ENCODE measurements at places on chromosomes 11 and 22.

DNA sequence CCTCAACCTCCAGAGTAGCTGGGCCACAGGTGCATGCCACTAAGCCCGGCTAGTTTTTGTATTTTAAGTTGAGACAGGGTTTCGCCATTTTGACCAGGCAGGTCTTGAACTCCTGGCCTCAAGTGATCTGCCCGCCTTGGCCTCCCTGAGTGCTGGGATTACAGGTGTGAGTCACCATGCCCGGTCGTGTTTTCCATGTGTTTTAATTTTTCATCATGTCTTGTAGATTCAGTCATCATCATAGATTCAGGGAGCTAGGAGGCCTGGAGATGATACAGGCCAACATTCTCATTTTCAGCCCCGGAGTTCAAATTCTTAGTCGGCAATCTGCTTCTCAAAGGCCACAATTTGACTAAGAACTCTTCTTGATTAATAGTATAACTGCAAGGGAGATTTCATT is 73.5 kb upstream of the GRAMD1B start:
- no peak for DNase-seq

DNA sequence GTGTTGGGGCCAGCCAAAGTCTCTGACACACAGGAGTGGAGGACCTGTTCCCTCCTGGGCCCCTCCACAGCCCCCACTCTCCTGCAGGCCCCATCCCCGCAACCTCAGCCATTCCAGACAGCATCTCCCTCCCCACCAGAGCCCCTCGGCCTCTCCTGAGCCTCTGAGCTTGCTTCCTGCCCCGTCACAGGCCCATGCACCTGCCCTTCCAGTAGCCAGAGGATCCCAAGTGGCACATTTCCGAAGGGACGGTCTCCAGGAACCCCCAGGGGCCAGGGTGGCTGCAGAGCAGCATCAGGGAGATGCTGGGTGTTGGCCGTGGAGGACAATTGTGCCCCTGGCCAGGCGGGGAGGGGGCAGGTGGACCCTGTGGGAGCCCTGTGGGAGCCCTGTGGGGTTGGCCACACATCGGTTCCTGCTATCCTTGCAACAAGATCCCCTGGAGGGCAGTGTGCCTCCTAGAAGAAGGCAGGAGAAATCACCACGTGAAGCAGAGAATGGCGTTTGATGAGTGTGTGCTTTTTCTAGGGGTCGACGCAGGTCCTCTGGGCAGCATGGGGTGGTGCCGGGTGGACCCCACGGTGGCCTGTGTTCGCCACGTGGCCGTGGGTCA is 45.3 kb upstream of the PPARA start:
- DNase-seq, result no peak

- no peak for DNase-seq
Measured at GRCh38 chr11:37076866-37077265, 478.8 kb upstream of the RAG2 start.

DNA sequence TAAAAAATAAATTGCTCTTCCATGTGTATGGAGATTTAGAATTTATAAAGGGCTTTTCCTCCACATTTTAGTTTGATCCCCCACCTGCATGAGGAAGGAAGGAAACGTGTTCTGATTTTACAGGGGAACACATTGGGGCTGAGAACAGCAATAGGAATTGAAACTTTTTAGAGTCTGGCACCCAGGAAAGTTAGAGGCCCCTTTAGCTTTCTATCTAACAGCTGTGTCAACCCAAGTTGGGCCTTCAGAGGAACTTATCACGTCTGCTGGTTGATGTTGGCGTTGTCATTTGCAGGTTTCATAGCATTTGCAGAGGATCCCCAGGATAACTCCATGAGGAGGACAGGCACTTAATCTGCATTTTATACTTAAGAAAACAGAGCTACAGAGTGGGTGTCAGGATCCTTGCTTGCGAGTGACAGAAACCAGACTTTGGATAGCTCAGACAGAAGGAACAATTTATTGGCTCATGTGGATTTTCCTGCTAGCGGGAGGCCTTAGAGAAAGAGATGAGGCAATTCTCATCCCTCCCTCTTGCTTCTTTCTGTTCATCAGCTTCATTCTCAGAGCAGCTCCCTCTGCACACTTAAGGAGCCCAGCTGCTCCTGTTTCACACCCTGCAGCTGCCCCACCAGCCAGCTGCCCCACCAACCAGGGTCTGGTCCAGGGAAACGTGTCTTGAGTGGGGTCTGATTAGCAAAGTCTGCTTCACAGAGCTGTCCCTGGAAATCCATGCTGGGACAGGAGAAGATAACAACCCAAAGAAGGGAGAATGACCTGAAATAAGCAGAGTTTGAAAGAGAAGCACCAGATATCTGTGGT is 92.5 kb upstream of the OR4B1 start:
- no peak for DNase-seq

GRCh38 chr11:111663820-111664219 is 61.6 kb downstream of the SIK2 start:
- no peak for DNase-seq

GRCh38 chr11:15500643-15501042 is 385.9 kb downstream of the INSC start:
- DNase-seq, result no peak

- DNase-seq, result no peak
Measured at GRCh38 chr11:85295694-85296271, 331.4 kb downstream of the DLG2 start.

DNA sequence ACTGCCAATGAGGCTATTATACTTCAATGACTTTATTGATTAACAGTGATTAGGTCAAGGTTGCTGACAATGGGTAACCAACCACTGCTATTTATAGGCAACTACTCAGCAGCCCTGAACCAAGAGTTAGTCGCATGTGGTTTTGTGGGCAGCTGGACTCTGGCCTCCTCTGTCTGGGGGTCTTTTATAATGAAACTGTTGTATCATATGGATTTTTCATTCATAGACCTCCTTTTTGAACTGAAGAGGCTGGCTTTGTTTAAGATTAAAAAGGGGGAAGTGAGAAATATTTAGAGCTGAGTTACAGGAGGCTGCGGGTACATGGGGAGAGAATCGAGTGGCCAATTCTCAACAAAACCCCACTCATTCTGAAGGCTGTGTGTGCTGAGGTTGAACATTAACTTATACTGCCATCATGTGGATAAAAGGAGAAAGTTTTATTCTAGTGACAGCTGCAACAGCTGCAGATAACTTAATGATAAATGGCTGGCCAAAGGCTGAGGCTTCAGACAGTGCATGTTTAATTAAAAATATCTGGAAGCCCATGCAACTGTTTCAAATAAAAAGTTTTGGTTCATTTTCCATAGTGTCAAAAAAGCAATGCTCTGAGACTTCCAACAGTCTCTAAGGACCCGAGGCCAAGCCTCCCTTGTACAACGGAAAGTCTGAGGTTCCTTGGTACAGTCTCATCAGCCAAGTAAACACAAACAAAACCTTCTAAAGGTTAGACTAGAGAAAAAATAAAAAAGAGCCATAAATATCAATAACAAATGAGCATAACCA is 682.6 kb downstream of the KCNA4 start:
- DNase-seq, result no peak

DNA sequence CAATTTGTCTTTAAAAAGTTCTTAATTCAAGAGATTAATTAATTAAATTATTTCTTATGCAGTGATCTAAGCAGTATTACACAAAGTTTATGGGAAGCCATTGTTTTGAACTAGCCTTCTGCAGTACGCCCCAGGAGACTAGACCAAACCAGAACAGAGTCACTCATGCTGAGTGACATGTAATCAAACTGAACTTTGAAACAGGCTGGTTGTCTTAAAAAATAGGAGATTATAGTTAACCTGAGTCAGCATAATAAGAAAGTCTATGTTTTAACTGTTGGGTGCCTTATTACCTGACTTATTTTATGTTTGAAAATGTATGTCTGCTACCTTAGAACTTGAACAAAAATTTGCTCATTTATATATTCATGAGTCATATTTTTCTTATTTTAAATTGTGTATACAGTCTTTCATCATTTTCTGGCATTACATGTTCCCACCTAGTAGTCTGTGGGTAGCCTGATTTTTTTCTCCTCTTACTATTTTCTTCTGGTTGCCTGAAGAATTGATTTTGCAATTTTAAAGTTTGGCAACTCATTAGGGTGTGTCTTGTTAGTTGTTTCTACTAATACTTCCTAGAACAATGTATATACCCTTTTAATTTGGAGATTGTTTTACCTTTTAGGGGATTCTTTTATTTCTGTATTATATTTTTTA is 161.4 kb downstream of the AASDHPPT start:
- no peak for DNase-seq

DNA sequence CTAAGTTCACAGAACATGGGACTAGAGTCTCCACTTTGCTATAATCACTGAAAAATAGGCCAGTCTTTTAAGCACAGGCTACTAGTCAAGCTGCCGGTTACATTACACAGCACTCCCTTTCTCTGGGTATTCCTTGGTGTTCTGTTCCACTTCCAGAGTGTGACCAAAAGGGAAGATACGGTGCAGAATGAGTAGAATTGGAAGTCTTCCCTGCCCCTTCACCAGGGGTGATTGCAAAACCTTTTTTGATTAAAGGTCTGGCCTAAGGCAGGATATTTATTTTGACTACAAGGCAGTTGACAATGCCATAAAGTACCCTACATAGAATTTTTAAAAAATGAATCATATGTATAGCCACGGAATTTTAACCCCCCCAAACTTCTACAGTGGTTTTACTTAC is 59.6 kb upstream of the ADORA2A start:
- no peak for DNase-seq

DNA sequence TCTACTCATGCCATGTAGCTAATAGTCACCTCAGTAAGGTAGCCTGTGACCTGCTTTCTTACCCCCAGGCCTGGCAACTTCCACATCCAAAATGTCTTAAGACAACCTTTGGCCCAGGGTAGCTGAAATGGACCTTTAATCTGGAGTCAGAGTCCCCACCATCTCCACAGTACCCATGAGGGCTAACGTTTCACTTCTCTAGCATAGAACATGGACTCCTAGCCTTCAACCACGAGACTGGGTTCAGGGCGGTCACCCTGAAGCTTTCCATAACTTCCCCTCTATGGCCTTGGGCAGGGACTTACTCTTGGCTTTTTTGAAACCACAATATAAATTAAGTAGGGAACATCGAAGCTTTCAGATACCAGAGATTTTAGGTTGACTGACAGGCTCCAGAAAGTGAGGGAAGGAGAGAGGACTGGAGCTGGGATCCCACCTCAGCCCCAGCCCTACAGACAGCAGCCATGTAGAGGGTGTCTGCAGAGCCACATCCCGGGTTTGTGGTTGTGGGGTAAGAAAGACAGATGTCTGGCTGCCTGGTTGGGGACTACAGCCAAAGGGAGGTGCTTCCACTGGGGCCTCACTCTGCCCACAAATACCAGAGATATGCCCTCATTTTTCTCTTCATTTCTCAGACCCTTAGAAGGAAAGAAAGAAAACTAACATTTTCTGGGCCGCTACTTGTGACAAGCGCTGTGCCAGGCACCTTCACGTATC is 2.6 kb downstream of the TBC1D10A start:
- DNase-seq, result no peak

GRCh38 chr11:26675233-26675928 is 46.5 kb downstream of the SLC5A12 start:
- DNase-seq, result no peak

DNA sequence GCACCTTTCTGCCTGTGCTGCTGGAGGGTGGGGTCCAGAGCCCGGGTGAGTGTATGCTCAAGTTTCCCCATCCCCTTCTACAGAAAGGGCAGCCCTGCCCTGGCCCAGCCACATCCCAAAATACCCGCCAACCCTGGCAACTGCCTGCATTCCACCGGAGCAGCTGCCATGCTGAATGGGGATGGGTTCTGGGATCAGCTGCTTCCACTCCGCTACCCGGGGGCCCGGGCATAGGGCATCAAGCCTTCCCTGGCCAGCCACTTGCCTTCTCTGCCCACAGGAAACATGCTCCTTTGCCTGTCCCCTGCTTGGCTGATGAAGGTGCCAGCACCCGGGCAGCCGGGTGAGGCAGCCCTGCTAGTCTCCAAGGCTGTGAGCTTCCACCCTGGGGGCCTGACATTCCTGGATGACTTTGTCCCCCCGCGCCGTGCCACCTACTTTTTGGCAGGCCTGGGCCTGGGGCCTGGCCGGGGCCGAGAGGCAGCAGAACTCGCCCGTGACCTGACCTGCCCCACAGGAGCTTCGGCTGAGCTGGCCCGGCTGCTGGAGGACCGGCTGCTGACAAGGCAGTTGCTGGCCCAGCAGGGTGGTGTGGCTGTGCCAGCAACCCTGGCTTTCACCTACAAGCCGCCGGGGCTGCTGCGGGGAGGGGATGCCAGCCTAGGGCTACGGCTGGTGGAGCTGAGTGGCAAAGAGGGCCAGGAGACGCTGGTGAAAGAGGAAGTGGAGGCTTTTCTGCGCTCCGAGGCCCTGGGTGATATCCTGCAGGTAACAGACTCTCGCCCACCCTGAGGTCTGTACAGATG is 3.2 kb downstream of the CARNS1 start:
- DNase-seq, result no peak

Data from cortex of kidney (tissue), 1 donor.